Large intestine (tissue), 12 donors: ENCODE measurements at places on chromosomes 2 and 18.

GRCh38 chr18:25099895-25100294 is 252.1 kb downstream of the ZNF521 start:
- DNase-seq = no peak

DNA sequence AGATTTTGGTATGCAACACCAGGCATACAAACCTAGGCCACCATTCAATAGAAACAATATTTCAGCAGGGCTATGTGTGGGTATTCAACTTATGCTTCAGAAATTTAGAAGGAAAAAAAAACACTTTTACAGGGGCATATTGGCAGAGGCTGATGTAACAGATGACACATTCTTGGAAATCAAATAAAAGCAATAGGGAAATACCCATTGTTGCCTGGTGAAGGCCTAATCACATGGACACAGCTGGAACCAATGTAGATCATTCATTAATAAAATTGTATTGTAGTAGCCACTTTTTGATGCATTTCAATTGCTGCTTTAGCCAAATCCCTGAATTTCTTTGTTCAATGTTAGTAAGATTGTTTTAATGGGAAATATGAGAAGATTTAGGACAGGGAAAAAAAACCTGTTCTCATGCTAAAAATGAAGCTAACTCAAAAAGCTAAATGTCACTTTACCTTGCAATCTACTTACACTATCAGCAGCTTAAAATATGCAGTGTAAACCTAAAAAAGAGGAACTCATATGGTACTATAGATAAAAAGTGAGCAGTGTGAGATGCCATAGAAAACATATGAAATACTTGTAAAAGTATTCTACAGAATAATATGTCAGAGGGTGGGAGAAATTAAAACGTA is 289.4 kb downstream of the ZEB2 start:
- DNase-seq = no peak

DNA sequence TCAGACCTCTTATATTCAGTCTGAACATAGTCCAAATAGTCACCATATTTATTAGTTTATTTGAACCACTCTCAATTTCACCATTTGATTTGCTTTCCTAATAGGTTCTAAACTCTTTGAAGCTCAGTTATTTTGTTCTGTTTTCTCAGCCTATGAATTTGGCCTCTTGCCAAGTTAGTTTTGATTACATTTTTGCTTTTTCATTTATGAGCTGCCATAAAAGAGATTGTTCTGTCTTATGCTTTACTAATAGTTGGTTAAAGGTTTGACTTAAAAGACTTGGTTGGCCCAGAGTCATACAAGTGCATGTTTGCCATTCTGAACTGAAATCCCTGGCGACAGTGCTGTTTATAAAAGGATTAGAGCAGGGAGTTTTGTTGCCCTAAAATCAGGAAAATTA is 85.9 kb upstream of the RANBP2 start:
- DNase-seq = no peak

DNA sequence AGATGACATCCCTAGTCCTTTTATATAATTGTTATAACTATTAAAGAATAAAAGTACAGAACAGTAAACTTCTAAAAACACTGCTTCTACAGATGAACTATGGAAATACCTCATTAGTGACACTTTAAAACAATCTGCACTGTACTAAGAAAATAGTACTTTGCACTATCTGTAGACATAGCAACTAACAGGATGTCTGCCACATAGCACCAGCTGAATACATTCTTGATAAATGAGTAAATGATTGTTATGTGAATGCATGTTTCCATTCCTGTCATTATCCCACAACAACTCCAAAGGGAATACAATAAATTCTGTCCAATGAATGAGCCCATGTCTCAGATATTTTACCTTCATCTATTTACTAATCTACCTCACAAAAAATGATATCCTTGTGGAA is 115.3 kb upstream of the SLC35G4 start:
- no peak for DNase-seq

DNA sequence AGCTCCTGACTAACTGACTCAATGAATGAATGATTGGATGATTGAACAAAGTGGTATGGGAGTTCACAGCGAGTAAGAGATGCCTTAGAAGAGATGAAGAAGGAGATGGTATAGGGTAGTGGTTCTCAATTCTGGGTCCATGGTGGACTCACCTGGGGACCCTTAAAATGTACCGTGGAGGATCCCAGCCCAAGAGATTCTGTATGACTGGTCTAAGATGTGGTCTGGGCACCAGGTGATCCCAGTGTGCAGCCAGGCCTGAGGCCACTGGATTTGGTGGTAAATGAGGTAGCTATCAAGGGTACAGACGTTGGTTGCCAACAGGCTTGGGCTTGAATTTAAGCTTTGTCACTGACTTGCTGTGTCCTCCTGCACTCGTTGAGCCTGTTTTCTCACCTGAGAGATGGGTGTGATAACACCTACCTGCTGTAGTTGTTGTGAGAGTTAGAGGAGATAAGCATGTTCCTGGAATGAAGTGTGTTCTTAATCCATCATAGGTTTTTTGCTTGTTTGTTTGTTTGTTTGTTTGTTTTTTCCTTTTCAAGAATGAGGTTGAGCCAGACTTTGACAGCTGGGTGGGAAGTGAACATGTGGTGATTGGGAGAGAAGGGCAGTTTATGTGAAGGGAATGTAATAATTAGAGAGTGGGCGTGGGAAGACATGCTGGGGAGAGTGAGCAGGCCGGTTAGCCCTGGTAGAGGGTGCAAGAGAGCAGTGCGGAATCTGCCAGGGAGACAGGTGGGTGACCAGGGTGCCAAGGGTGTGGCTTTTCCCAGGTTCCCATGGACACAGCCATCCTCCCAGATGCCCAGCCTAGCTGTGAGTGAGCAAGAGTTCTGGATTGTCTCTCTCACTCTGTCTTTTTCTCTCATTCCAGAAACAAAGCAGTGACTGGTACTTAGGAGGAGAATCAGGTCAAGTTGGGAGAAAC is 31.4 kb upstream of the IL1B start:
- no peak for DNase-seq

GRCh38 chr2:24912523-24912922 is 7.5 kb downstream of the ADCY3 start:
- DNase-seq = no peak

DNA sequence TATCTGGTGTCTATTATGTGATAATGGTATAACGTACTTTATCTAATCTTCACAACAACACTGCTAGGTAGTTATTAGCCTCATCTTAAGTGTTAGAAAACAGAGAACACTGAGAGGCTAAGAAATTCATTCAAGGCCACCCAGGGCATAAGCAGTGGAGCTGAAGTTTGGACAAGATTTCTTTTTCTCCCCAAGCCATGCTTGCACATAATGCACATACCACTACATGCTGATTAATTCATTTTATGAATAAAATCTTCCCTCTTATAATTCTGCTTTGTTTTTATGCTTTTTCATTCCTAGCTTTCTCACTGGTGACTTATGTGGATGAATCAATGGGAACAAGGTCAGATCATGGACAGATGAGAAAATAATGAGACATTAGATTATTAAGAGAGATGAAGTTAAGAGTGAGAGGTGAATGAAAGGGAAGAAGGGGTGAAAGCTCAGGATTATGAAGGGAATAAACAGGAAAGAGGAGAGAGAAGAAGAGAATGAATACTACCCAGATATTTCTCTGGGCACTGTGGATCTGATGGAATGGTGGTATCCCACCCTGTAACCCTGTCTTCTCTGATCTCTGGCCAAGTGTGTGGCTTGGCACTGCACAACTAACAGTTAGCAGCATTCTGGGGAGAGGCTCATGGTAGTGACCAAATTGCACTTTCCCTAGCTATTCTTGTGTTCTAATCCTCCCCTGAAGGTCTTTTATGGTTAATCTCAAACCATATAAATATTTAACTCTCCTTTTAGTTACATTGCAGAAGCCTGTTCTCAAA is 17.7 kb upstream of the GALNT3 start:
- DNase-seq = no peak

DNA sequence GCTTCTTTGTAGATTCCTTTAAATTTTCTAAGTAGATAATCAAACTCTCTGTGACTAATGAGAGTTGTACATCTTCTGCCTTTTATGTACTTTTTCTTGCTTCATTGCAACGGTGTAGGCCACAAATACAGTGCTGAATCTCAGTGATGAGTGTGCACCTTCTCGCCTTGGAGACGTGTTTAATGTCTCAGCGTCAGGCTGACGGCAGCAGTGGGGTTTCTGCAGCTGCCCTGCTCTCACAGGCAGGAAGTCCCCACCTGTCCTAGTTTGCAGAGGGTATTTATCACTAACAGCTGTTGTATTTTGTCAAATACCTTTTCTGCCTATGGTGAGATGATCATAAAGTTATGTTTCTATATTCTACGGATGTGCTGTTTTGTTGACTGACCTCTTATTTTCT is 13.3 kb downstream of the AGXT start:
- no peak for DNase-seq

GRCh38 chr18:39062426-39062825 is 1496.8 kb upstream of the CELF4 start:
- no peak for DNase-seq

GRCh38 chr18:22939649-22940048 is 6.5 kb downstream of the RBBP8 start:
- DNase-seq = no peak

DNA sequence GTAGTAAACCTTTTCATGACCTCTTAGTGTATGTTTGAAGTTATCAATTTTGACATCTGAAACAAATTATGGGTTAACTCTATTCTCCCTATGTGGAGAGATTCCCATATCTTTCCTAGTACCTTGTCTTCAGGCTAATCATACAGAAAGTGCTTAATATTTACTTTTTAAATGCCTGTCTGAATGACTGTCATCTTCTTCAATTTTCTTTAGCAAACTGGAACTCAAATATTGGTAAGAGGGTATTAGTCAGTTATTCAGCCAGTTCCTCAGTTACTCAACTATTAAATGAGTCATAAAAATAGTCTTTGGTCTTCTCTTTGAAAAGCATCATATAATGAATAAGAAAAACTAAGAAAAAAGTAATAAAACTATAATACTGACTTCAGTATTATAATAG is 1038.0 kb upstream of the PIK3C3 start:
- DNase-seq = no peak

DNA sequence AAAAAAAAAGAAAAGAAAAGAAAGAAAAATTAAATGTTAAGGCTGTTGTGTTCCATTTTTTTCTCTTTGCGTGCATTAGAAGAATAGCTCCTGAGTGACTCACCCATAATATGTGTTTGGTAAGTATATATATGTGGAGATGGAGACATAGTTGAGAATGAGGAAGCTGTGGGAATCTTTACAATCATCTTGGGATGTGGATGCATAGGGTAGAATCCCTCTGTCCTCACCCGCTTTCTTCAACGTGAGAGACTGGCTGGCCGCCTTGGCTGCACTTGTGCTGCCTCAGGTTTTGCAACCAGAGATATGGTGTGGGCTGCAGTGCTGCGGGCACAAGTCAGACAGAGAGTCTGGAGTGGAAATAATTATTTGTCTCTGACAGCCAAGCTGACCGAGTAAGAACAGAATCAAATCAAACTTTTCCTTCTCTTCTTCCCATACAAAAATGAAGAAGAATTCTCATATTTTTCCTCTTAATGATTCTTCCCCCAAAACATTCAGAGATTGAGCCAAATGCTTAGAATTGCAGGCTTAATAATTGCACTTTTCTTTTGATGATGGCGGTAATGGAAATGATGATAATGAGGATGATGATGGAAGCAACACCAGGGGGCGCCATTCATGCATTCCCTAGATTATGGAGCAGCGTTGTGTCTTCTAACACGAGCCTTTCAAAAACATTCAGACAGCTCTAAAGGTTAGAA is 48.5 kb downstream of the SERPINB7 start:
- no peak for DNase-seq

GRCh38 chr2:48080534-48081316 is 174.4 kb upstream of the FBXO11 start:
- no peak for DNase-seq

DNA sequence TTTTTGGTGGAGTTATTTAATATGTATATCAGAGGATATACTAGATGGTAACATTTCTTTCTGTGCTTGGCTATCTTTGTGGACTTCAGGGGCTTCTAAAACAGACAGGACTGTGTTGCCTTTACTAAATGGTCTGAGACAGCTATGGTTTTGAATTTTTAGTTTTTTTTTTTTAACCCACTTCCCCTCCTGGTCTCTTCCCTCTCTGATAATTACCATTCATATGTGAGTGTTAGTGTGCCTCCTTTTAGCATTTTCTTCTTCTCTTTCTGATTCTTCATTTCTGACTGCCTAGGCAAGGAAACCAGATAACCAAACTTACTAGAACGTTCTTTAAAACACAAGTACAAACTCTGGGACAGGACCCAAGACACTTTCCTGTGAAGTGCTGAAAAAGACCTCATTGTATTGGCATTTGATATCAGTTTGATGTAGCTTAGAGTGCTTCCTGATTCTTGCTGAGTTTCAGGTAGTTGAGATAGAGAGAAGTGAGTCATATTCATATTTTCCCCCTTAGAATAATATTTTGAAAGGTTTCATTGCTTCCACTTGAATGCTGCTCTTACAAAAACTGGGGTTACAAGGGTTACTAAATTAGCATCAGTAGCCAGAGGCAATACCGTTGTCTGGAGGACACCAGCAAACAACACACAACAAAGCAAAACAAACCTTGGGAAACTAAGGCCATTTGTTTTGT is 52.7 kb downstream of the SMAD4 start:
- no peak for DNase-seq

GRCh38 chr2:11582612-11582861 is 48.7 kb downstream of the GREB1 start:
- no peak for DNase-seq

DNA sequence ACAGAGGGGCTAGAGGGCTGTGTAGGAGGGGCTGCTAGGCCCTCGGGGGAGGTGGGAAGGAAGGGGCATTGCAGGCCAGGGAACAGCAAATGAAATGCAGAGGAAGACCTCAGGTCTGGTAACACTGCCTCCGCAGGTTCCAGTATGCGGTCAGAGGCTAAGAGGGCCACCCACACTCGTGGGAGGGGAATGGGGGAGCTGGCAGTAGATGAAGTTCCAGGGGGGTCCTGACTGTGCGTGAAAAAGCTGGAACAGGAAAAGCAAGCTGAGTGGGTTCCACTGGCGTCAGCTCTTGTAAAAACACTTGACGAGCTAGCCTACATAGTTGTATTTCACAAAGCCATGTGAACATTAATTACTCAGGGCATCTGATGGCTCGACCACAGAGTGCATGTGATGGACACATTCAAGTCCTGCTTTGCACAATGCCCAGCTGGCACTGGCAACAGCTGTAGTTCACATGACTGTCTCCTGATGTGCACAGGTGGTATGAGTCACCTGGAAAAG is 29.0 kb upstream of the PTPN4 start:
- DNase-seq = no peak
